GM06990 (cell line): ENCODE measurements at places on chromosomes 7 and 10.

- DNase-seq = no peak
Measured at GRCh38 chr10:120732643-120733313, 118.4 kb upstream of the WDR11 start.

GRCh38 chr7:13034693-13035092 is 347.3 kb downstream of the ARL4A start:
- no peak for DNase-seq

- DNase-seq = no peak
Measured at GRCh38 chr10:79056361-79056735, 12.4 kb upstream of the ZMIZ1 start.

GRCh38 chr10:79883986-79884385 is 57.4 kb downstream of the NUTM2E start:
- no peak for DNase-seq

GRCh38 chr10:119480667-119481066 is 61.9 kb downstream of the RGS10 start:
- no peak for DNase-seq

DNA sequence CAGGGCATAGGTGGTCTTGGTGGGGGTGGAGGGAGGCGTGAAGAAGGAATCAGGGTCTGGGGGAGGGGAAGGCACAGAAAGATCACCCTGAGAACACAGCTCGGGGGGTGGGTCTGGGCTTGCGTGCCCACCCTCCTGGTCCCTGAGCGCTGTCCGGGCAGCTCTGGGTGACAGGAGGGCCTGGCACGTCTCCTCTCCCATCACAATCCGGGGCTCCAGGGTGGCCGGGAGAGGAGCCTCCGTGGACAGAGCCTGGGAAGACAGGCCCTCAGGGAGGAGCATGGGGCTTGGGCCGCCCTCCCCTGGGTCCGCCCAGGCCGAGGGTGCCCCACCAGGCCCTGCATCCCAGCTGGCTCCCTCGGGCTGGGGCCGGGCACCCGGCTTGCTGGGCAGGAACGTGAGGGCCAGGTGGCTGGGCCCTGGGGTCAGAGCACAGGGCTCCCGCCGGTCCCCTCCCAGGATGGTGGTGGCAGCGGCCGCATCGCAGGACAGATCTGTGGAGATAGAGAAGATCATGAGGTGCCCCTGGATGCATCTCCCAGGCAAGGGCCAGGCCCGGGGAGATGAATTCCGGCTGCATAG is 3.1 kb downstream of the NACAD start:
- no peak for DNase-seq

- DNase-seq = peak; percentile 8
Measured at GRCh38 chr10:34018129-34018528, 683.7 kb upstream of the NRP1 start.

GRCh38 chr10:30821994-30822692 is 192.6 kb upstream of the LYZL2 start:
- DNase-seq = no peak

GRCh38 chr10:123573236-123574108 is 92.7 kb upstream of the GPR26 start:
- DNase-seq = no peak

GRCh38 chr7:22751341-22751740 is 24.3 kb downstream of the IL6 start:
- no peak for DNase-seq

DNA sequence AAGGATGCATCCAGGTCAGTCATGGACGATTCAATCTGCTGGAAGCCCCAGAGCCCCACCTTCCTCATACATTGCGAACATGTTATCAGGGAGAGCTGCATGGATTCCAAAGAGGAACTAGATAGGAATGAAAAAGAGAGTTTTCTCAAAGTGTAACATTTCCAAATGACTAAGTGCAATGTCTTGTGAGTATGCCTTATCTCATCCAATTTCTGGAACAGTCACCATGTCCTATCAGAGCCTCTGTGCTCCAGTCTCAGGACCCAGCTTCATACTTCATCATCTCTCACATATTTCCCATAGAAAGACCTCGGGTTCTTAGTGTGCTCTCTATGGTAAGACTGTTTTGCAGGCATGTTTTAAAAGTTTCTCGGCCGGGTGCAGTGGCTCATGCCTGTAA is 26.8 kb downstream of the ZC3HC1 start:
- no peak for DNase-seq

DNA sequence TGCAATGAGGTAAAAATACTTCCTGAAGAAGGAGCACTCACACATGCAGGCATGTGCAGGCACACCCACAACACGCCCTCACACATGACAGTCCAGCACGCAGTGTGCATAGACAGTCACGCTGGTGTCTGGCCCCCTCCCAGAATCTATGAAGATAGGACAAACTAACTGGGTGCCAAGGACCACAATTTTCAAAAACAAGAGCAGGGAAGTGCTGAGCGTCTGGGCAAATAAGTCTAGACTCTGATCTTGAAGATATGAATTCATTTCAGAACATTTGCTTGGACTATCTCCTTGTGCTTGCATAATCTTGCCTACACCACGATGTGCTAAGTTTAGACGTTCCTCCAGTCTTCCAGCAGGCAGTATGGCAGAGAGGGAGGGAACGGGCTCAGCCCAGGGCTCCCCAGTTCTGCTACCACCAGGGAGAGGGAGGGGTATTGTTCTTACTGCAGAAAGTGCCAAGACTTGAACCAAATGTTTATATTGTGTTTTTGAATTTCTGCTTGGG is 276.5 kb upstream of the KLF6 start:
- no peak for DNase-seq

DNA sequence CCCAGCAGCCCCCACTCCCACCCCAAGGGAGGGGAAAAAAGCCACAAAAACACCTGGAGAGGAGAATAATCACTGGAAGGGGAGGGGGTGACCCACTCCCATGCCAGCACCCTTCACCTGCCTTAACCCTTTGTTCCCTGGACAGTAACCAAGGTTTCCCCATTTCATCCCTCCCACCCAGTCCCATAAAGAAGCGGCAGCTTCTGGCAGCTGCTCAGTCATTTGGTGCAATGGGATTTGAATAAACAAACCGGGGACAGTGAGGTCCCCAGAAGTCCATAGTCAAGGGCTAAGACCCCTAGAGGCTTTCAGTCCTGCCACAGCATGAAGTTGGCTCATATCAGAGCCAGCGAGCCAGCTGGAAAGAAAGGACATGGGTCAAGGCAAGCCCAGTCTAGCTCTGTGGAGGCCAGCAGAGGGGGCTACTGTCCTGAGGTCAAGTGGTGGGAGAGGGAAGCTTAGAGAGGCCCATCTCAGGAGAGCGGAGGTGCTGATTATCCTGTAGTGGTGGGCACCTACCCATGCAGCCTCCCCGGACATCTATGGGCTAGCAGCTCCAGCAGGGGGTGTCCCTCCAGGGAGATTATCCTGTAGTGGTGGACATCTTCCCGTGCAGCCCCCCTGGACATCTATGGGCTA is 58.9 kb upstream of the LBX1 start:
- no peak for DNase-seq

- DNase-seq = no peak
Measured at GRCh38 chr7:131494182-131494581, 62.2 kb downstream of the PODXL start.

DNA sequence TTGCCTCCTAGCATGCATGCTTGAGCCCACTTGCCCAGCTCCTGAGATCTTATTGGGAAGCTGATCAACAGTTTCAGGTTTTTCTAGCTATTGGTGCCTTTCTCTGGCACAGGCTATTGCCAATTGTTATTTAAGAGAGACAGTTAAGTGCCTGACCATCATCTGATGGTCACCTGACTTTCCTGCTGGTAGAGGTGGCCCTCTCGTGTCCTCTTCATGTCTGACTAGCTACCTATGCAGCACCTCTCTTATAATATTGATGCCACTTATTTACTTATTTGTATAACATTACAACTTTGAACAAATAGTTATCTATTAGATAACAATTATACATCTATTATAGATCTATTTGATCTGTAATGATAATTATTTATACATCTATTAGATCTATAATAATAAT is 205.9 kb upstream of the SEMA3D start:
- DNase-seq = no peak

GRCh38 chr7:93736668-93737369 is 153.7 kb downstream of the TFPI2 start:
- no peak for DNase-seq

GRCh38 chr7:118250860-118251494 is 26.5 kb downstream of the ANKRD7 start:
- no peak for DNase-seq

- no peak for DNase-seq
Measured at GRCh38 chr10:55329796-55330195, 528.8 kb upstream of the PCDH15 start.

GRCh38 chr7:130650611-130651120 is 17.9 kb downstream of the COPG2 start:
- DNase-seq = no peak

GRCh38 chr7:14861456-14861855 is 41.1 kb downstream of the DGKB start:
- no peak for DNase-seq

- DNase-seq = no peak
Measured at GRCh38 chr10:36717118-36717517, 408.3 kb upstream of the ANKRD30A start.

GRCh38 chr7:39480901-39481300 is 85.3 kb upstream of the YAE1 start:
- no peak for DNase-seq

- no peak for DNase-seq
Measured at GRCh38 chr7:112930787-112931186, 140.6 kb upstream of the TMEM168 start.

DNA sequence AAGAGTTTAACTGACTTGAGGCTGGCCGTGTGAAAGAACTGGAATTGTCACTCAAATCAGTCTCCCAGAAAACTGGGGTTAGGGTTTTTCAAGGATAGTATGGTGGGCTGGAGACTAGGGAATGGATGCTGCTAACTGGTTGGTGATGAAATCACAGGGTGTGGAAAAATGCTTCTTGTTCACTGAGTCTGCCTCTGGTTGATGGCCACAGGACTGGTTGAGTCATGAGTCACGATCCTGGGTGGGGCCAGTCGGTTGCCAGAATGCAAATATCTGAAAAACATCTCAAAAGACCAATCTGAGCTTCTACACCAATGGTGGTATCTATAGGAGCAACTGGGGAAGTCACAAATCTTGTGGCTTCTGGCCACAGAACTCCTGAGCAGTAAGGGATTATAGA is 16.3 kb upstream of the BAMBI start:
- DNase-seq = no peak
